ENCODE measurements at places on chromosomes 1 and 21.

GRCh38 chr1:101257500-101258325 lies 20.9 kb downstream of the S1PR1 start:
- no peak for DNase-seq

- DNase-seq: no peak
Observed at GRCh38 chr1:85330711-85331290, 54.4 kb upstream of the BCL10 start.

- no peak for DNase-seq
Observed at GRCh38 chr1:18599086-18599485, 31.6 kb upstream of the PAX7 start.

- no peak for DNase-seq
Observed at GRCh38 chr1:245404527-245404926, 249.7 kb downstream of the KIF26B start.

DNA sequence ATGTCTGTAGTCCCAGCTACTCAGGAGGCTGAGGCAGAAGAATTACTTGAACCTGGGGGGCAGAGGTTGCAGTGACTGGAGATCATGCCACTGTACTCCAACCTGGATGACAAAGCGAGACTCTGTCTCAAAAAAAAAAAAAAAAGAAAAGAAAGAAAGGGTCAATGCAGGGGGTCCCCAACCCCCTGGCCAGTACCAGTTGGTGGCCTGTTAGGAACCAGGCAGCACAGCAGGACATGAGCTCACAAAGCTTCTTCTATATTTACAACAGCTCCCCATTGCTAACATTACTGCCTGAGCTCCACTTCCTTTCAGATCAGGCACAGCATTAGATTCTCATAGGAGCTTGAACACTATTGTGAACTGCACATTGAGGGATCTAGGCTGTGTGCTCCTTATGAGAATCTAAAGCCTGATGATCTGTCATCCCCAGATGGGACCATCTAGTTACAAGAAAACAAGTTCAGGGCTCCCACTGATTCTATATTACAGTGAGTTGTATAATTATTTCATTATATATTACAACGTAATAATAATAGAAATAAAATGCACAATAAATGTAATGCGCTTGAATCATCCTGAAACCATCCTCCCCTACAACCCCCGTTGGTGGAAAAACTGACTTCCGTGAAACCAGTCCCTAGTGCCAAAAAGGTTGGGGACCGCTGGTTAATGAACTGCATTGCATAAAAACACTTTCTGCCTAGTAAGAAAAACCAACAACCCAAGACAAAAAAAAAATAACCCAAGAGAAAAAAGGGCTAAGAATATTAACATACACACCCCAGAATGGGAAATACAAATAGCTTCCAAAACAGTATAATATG lies 2.8 kb downstream of the ZBTB8OS start:
- no peak for DNase-seq

DNA sequence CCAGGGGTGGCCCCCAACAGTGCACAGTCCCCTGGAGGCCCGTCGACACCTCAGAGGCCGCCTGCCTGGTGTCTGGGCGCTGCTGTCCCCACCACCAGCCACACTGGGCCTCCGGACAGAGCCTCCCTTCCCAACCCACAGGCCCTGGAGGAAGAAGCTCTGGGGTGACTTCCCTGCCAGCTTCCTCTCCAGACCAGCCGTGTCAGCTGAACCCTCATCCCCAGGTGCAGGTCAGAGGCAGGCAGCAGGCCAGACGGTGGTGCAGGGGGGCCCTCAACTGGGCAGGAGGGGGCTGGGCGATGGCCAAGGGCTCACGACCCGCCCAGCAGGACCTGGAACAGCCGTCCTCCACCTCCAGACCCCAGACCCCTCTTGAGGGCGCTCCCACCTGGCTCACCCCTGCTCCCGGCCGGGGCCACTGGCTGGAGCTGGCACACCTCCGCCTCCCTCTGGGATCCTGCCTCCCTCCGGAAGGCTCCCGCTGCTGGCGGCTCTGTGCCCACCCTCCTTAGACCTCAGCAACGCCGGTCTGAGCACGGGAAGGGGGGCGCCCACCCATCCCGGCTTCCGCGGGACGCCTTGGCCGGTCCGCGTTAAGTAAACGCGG lies 520 bp downstream of the TNFRSF18 start:
- DNase-seq: no peak

DNA sequence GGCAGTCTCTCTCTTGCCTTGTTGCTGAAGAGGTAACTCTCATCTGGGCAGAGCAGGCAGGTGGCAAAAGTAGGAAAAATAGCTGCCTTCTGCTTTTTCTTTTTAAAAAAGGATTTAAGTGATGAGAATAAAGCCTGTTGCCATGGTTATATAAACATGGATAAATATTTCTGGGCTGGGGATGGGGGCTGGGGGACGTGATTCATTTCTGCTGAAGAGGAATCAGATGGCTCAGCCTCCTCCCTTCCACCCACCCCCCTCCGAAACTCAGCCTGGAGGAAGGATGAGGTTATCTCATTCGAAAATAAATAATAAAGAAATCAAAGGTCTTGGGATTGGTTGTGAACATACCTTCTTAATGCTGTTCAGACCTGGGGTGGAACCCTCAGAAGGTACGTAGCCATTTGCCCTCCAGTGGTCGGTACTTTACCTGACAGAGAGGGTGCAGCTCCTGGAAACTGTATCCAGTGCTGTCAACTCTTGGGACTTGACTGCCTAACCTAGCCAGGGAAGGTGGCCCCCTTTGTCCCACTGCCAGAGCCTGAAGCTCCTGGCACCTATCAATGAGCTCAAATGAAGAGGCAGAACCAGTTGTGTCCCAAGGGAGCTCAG lies 3.8 kb upstream of the INKA2 start:
- no peak for DNase-seq

DNA sequence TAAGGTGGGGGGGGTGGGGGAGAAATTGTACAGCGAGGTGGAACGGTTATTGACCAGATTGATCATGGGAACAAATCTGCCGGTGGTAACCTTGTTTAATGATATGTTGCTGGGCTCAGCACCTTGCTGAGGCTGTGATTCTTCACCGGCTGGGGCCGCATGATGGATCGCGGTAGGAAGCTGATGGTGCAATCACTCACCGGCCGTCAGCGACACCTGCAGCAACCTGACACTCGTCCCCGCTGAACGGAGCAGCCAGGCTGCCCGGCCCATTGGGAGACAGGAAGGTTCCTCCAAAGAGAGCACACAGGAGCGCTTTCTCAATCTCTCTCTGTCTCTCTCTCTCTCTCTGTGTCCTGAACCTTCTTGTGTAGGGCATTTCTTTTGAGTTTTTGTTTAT lies 128.5 kb upstream of the RRP15 start:
- no peak for DNase-seq

- no peak for DNase-seq
Observed at GRCh38 chr1:98437540-98437939, 224.0 kb upstream of the SNX7 start.

- no peak for DNase-seq
Observed at GRCh38 chr1:160221089-160221488, 15.9 kb downstream of the PEA15 start.

- no peak for DNase-seq
Observed at GRCh38 chr21:45981151-45982091, at the start of gene COL6A1. TSS of gene COL6A1 (plus strand) at chr21:45981770. CDS start at chr21:45981851, 81 bp downstream.

DNA sequence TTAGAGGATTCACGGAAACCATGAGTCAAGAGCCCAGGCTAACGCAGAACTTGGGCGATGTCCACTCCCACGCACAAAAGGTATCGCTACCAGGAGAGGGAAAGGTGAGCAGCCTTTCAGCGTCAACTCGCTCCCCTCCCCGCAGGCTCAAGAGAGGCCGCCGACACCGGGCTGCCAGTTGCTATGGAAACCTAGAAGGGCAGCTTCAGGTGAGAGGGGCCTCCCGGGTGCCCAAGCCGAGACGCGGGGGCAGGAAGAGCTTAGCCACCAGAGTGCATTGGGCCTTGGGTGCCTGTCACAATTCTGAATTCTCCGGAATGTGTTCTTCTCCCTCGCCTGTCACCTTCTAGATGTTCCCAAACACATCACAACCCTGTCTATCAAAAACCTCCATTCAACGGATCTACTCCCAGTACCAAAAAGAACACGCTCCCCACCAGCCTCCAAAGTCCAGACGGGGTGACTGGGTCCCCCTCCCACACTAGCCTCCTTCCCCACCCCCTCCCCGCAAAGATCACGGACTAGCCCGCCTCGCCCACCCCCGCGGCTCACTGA lies 694 bp downstream of the MEAF6 start:
- DNase-seq: no peak

DNA sequence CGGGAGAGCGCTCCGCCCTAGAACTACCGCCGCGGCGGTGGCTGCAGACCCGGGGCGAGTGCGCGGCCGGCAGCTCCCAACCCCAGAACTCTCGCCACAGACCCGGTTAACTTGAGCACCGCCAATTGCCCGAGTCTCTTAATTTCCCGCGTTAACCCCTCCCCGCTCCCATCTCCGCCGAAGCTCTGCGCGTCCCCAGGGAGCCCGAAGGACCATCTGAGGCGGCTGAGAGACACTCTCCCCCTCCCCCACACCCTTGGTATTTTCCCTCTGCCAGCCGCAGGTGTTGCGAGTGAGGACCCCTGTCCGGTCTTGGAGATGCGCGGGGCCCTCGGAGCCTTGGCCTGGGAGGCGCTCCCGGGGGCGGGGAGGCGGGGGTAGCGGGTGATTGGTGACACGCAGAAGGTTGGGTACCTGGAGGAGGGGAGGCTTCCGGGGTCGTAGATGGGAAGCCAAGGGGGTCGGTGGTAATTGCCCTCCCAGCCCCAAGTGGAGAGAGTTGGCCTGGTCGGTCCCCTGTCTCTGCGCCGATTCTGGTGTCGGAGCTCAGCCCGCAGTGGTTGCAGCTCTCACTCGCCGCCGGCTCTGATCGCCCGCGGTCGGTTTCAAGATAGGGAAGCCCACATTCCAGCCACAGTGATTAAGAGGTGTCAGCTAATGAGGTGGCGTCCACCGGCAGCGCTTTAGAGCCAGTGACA lies 858 bp upstream of the SUSD4 start:
- no peak for DNase-seq

DNA sequence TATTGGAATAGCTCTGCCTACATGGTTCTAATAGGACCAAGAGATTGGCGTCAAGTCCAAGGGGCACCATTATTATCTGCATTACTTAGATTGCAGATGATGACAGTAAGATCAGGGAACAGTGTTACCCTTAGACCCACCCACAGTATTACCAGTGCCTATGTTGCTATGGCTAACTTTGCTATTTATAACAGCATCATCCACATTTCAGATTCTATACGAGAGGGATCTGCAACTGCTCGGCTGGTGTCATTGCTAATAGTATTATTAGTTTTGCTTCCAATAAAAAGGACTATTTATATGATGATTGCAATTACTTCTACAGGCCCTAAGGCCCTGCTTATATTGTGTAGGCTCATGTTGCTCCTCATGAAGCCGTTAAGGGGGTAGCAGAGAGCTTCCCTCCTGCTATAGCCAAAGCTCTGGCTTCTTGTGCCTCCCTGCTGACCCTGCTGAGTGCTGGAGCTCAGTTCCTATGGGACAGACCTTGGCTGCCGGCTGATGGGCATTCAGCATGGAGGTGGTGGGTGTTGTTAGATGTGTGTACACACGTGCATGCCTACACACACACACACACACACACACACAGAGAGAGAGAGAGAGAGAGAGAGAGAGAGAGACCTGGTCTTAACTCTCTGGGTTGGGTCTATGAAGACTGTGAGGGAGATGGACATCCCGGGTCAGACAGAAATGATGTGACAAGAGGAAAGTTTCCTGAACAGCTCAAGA lies 1.3 kb downstream of the BCAN start:
- DNase-seq: no peak

DNA sequence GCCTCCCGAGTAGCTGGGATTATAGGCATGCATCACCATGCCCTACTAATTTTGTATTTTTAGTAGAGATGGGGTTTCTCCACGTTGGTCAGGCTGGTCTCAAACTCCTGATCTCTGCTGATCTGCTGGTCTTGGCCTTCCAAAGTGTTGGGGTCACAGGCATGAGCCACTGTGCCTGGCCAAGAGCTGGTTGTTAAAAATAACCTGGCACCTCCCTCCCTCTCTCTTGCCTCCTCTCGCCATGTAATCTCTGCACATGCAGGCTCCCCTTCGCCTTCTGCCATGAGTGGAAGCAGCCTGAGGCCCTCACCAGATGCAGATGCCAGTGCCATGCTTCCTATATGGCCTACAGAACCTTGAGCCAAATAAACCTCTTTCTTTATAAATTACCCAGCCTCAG lies 74.7 kb upstream of the TLR5 start:
- no peak for DNase-seq

DNA sequence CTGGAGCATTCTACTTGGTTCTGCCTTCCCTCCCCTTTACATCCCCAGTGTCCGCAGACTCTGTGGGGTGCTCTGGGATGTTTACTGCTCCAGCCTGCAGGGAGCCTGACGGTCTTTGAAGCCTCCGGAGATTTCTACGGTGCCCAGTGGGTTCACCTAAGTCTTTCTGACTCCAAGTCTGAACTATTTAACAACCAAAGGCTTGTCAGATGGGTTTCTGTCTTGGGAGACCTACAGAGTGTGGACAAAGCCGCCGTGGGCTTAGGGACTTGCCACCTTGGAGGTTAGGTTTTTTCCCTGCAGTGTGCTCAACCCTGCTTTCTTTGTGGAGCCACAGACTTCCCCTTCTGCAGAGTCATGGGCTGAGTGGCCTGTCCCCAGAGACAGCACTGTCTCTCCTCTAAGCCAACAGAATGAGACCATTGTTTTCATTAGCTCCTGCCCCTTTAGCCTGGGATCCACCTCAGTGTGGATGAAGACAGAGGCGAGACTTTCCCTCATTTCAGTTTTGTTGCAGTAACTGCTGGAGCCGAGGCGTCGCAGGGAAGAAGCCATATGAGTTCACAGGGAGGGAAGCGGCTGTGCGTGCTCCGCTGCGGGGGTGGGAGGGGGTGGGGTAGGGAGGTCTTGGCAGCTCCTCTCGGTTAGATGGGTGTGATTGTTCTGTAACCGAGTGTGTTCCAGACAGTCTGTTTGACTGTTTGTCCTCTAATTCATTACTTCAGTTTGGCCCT lies 120.7 kb downstream of the CNIH3 start:
- DNase-seq: no peak

GRCh38 chr21:44947111-44947929 lies 7.5 kb downstream of the SLX9 start:
- DNase-seq: no peak

DNA sequence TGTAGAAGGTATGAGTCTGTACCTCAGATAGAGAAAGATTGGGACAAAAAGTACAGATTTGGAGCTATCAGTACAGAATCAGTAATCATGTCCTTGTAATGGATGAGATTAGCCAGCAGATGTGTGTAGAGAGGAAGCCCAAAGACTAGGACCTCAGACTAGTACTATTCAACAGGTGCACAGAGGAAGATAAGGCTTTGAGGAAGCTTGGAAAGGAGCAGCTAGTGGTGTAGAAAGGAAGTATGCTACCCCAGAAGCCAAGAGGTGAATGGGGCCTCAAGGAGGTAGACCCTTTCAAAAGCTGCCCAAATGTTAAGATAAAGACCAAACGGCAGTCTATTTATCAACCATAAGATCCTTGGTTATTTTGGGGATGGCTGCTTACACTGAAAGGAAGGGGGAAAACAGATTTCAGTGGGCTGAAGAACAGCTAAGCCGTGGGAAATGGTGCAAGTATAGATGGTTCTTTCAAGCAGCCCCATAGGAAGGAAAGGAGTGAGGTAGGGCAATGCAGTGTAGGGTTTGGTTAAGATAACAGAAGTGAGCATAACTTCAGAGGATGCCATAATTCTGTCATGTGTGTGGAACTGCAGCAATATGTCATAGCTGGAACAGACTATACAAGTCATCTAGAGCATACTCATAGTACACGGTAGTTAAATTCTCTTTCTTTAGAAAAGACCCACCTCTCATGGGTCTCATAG lies 221.7 kb downstream of the HHIPL2 start:
- DNase-seq: no peak
